Choroid plexus epithelial cell (primary cell): ENCODE measurements at places on chromosomes 16 and 17.

DNA sequence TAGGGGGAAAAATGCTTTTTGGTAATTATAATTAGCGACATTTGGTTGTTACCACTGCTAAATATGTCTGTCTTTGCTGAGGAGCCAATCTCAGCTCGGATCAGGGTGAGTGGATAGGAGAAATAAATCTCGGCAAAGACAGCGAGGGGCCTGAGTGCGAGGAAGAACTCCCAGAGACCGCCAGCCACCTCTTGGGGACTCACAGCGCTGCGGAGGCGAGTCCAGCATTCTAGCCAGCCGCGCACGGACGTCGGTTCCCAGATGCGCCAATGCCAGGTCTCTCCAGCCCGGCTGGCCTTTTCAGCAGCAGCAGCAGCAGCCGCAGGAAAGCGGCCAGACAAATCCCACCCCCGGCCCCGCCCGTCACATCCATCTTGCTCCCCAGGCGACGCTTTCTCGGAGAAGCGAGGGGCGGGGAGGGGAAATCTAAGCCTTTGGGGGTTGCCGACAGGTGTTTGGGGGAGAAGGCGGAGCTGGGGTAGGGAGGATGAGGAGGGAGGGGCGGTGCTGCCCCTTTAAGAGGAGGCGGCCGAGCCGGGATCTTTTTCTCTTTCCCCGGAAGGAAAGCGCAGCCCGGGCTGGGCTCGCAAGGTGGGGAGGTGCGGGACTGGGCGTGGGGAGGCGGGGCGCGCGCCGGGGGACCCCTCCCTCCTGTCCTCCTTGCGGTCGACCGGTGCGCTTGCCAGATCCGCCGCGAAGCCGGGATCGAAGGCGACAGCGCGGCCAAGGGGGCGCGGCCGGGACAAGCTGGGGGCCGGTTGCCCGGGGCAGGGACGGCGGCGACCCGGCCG, at the start of gene ITGA3:
Gene ITGA3 (plus strand): TSS at position 685 of the 791 bp plus-strand sequence. CDS start 330 bp downstream, outside the sequence.
- DNase-seq: peak; percentile 83

DNA sequence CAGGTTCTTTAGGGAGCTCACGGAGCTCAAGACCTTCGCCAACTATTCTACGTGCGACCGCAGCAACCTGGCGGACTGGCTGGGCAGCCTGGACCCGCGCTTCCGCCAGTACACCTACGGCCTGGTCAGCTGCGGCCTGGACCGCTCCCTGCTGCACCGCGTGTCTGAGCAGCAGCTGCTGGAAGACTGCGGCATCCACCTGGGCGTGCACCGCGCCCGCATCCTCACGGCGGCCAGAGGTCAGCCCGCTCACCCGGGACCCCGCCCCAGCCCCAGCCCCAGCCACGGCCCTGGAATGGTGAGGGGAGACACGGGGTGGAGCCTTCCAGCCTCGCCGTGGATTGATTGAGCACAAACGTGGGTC, 13.5 kb downstream of the SARM1 start:
- no peak for DNase-seq

- DNase-seq: no peak
Measured at GRCh38 chr16:8877894-8878522, 4.1 kb upstream of the LITAFD start.

- no peak for DNase-seq
Measured at GRCh38 chr17:12118617-12119016, 97.9 kb downstream of the MAP2K4 start.

GRCh38 chr17:48505788-48506187, 25.0 kb downstream of the HOXB1 start:
- peak; percentile 67 for DNase-seq
